ENCODE measurements at places on chromosomes 4 and X. TPM values are rescaled to one million over a fixed set of nuclear protein-coding genes. Genes with fewer than 3 reads are reported as not detected.

DNA sequence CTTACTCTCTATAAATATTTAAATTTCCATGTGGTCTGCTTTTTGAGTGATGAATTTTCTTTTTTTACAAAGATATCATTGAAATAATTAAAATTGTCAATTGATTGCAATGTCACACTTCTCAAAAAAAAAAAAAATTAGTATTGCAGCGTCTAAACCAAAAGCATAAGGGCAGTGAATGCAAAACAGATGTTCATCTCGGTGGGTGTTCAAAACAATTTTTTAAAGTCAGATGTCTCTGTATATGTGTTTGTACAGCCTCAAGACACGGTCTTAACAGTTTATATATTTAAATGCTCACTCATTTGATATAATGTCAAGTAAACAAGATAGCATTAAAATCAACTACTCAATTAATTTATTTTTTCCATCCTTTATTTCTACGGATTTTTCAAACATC is 52.3 kb downstream of the PALLD start:
- peaks cover 17% of the 10 kb centered on the region for H3K27me3 ChIP-seq
- H3K27ac ChIP-seq: no peak overlapping the region
- H3K4me1 ChIP-seq: no peaks in the 10 kb centered on the region
- no peak for DNase-seq

DNA sequence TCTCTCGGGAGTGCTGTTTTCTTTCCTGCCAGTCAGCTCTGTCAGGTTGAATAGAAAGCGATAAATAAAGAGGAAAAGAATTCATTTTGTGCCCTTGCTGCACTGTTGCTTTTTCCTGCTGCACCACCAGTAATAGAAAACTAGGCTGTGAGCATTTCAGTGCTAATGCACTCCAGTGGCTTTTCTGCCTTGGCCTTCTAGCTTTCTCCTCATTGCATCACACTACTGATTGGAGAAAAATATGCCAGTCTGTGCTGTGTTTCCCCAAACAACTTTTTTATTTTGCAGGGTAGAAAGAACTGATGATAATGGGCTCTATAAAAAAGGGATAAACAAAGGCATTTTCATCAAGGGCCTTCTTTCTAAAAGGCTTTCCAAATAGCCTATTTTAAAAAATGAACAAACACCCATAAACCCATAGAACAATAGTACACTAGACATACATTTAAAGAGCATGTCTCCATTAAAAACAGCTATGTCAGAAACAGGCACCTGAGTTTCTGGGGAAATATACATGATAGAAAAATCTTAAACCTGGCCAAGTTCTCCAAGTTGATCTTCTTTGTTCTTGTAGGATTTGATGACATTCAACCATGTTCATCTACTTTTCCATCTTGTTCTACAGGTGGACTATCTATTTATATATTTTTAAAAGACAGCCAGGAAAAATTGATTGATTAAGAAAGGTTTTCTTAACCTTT is 86.3 kb downstream of the GPRIN3 start:
- H3K27me3 ChIP-seq: peaks cover 5% of the 10 kb centered on the region
- H3K4me3 ChIP-seq: no peak overlapping the region
- H3K27ac ChIP-seq: no peak overlapping the region

GRCh38 chr4:8200302-8200975 is 1.3 kb downstream of the SH3TC1 start:
- peak overlapping the region; percentile 88 for H3K27ac ChIP-seq
- peak; percentile 82 for DNase-seq
- H3K27me3 ChIP-seq: no peaks in the 10 kb centered on the region
- peak overlapping the region; percentile 95 for H3K4me3 ChIP-seq

- H3K27ac ChIP-seq: no peak overlapping the region
- H3K27me3 ChIP-seq: no peaks in the 10 kb centered on the region
- no peaks in the 10 kb centered on the region for H3K4me1 ChIP-seq
- no peak for DNase-seq
Observed at GRCh38 chrX:40806513-40807220, 71.3 kb upstream of the MED14 start.

DNA sequence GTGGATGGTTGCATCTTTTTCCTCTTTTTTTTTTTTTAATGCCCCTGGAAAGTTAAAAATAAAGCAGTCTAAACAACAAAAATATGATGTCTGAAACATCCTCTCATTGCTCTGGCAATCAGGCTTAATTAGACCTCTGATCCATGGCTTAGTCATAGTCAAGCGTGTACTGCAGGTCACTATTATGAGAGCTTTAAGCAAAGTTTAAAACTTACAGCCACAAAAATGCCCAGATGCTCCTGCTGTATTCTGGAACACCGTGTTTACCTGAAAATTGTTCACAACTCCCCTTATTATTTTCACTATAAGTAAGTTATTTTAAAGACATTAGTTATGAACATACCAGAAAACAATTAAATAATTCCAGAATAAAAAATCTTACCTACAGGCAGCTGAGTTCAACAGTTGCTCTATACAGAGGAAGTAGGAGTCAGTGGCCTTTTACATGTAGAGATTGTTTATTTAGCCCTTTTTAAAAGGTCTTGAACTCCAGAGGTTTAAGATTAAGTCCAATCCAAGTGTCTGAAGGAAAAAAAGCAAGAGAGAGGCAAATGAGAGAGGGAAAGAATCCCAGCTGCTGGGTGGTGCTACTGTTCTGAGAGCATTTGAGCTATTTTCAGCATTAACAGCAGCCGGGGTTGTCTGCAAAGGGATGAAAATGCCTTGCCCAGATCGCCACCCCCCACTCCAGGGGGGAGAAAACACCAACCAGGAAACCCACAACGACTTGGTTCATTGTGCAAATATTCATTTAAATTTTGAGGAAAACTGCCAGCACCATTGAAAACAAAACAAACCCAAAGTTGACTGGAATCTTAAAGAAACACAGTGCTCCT is 36.9 kb downstream of the SORBS2 start:
- no peak overlapping the region for H3K4me3 ChIP-seq
- no peaks in the 10 kb centered on the region for H3K36me3 ChIP-seq
- no peak for DNase-seq

The DCAF4L1 gene
- total RNA-seq: 0.21 TPM

GRCh38 chr4:81913427-81913879 is 441.7 kb upstream of the RASGEF1B start:
- H3K4me1 ChIP-seq: peaks cover 4% of the 10 kb centered on the region
- peak; percentile 85 for DNase-seq
- H3K27ac ChIP-seq: no peak overlapping the region
- no peaks in the 10 kb centered on the region for H3K36me3 ChIP-seq
- H3K4me3 ChIP-seq: no peak overlapping the region
